Ureter (tissue), 1 donor: ENCODE measurements at places on chromosomes 12 and 14. TPM values are rescaled to one million over a fixed set of nuclear protein-coding genes. Genes with fewer than 3 reads are reported as not detected.

- DNase-seq, result no peak
Measured at GRCh38 chr12:112969547-112970306, 8.6 kb upstream of the OAS2 start.

DNA sequence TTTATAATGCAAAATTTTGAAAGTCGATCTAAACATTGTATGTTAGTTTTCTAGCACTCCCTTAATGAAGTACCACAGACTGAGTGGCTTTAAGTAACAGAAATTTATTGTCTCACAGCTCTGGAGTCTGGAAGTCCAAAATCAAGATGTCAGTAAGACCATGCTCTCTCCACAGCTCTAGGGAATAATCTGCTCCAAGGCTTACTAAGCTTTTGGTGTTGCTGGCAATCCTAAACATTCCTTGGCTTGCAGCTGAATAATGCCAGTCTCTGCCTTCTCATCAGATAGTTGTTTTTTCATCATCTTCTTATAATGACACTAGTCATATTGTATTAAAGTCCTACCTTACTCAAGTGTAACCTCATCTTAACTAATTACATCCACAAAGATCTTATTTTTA is 102.2 kb downstream of the RASSF9 start:
- no peak for DNase-seq

- no peak for DNase-seq
Measured at GRCh38 chr12:102496591-102496990, 16.2 kb upstream of the IGF1 start.

Gene RASSF9
- total RNA-seq, result 2.0 TPM

DNA sequence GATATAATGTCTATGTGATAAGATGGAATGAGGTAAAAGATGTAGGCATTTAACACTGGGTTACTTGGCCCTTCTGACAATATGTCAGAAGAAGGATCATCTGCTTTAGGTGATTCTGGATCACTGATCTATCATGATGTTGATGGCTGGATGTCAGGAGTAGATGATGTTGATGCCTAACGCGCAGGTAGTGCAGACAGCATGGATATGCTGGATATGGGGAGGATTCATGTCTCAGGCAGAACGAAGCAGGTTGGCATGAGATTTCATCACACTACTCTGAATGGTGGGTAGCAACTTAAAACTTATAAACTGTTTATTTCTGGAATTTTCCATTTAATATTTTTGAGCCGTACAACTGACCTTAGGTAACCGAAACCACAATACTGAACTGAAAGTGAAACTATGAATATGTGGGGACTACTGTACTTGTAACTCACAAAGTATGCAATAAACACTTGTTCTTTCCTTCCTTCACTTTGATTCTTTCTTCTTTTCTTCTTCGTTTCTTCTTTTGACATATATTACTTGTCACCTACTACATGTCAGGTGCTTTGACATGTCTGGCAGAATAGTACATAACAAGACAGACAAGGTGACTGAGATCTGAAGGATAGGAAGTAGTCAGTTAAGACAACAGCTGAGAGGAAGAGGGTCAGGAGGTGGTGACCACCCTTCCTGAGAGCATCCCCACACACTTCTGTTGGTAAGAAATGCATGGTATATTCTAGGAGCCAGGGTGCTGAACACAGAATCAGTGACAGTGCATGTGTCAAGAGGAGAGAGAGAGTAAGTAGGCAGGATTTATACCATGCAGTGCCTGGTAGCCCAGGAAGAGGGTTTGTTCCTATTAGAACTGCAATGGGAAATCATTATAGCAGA is 238.8 kb downstream of the PPFIA2 start:
- no peak for DNase-seq

Gene TMTC1
- 48.3 TPM for total RNA-seq
